ENCODE measurements at places on chromosomes 12 and 14.

- DNase-seq, result no peak
Observed at GRCh38 chr12:44433659-44434058, 442.5 kb downstream of the NELL2 start.

GRCh38 chr12:108340037-108340436, 926 bp upstream of the CMKLR1 start:
- DNase-seq, result no peak

GRCh38 chr12:54172168-54172567, 16.6 kb downstream of the SMUG1 start:
- no peak for DNase-seq

GRCh38 chr12:112422531-112422930, 3.8 kb downstream of the PTPN11 start:
- DNase-seq, result no peak

DNA sequence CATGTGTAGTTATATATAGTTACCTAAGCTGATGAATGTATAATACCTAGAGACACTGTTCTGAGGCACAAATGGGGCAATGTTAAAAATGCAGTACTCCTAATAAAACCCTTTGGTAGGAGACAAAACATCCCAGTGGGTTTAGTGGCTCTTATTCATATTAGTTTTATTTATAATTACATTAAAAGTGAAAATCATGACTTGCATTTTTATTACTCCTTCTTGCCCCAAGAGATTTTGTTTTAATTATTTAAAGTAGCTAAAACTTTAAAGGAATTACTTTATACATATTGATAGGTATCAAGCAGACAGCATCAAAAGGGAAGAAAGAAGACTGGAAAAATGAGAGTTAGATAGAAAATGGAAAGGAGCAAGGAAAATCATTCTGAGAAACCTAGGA, 688.6 kb downstream of the GALC start:
- DNase-seq, result no peak

- no peak for DNase-seq
Observed at GRCh38 chr12:128365651-128366231, 98.8 kb downstream of the TMEM132C start.

DNA sequence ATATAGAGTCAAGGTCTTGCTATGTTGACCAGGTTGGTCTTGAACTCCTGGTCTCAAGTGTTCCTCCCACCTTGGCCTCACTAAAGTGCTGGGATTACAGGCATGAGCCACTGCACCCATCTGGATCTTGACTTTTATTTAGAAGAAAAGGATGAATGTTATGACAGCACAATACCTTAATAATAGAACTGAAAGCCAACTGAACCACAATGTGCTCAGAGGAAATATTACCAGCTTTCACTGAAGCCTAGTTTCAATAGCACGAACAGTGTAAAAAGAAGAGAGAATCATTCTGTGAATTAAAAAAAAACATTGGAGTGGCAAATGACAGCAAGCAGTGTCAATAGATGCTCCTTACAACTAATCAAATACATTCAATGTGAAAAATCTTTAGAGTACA, 239.2 kb upstream of the RMST start:
- no peak for DNase-seq

DNA sequence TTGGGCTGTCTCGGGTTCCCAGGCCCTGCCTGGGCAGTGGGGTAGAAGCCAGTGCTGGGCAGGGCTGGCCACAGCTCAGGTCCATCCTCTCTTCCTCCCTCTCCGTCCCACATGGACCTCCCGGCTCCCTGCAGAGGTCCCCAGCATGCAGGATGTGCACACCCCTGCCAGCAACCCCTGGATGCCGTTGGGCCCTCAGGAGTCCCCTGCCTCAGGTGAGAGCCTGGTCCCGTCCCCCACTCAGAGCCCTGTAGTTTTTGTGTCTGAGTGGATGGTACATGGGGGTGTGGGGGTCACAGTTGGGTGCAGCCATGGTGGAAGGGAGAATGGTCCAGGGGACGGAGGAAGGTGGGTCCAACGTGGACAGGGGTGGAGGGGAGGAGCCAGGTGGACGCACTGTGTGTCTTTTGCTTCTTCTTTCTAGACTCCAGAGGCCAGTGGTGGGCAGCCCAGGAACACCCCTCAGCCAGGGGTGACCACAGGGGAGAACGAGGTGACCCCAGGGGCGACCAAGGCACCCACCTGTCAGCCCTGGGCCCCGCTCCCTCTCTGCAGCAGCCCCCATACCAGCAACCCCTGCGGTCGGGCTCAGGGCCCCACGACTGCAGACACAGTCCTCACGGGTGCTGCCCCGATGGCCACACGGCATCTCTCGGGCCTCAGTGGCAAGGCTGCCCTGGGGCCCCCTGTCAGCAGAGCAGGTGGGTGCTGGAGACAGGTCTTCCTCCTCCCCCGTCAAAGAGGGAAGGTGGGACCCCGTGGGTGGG, 21.7 kb downstream of the PAPLN start:
- no peak for DNase-seq

DNA sequence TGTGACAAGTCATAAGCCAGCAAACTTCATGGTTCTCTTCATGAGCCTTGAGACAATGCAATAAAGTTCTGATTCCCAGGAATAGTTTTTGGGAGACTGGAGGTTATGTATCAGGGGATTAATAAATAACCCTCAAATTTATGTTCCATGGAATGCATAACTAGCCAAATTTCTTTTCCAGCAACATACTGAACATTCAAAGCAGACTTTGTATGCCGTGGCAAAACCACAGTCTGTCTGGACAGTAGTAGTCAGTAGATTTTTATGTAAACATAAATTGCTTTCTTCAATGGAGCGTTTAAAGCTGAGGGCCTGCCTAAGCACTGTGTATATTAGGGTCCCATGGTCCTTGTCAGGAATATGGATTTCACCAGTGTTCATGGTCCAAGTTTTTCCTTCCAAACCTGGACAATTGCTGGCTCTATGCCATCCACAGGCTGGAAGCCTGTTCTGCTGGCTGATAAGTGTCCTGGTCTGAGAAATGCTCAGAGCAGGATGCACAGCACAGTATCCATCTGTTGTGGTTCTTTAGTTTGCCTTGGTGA, 144.9 kb downstream of the SRGAP1 start:
- no peak for DNase-seq

DNA sequence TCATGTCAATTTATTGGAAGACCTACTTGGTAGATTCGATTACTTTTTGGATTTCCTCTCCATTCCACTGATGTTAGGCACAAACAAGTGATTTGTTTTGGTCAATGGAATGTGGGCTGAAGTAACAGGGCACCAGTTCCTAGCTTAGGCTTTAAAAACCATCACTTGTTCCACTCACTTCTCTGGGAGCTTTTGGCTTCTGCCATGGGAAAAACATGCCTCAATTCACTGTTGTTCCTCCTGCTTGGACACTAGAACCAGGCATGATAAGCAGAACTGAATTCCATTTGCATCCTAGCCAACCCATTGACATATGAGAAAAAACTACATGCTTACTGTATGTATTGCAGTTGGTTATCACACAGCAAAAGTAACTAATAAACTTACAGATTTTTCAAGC, 47.8 kb downstream of the LLPH start:
- no peak for DNase-seq

Measured in EL (cell line).